Activated B cell treated with CpG ODN at 0.5 μM for 24 hours (primary cell): ENCODE measurements at places on chromosomes 5 and 9.

- no peak for DNase-seq
Measured at GRCh38 chr9:106701611-106702010, 161.4 kb upstream of the ZNF462 start.

GRCh38 chr9:9246726-9247125 lies 1366.1 kb downstream of the PTPRD start:
- DNase-seq, result no peak

DNA sequence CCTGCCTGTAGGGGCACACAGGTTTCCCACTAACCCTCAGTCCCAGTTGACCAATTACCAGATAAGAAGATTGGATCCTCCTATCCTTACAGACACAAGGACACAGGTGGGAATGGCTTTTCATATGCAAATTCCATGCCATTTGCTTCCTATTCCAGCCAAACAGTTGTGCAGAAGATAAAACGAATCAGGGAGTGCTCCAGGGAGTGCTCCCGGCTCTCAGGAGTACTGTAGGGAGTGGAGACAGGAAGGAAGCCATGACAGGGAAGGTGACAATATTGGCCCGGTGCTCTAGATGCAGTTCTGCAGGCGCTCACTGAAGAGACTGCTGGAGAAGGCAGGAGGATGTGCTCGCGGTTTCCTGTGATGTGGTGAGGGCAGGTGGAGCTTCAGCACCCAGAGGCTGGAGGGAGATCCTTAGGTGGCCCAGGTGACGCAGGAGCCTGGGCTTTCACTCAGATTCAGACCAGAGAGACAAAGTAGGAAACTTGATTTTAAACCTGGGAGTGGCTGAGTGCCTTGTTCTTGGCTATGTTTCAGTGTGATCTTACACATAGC lies 260.0 kb downstream of the AUH start:
- no peak for DNase-seq

- no peak for DNase-seq
Measured at GRCh38 chr5:61811052-61811451, 479.0 kb downstream of the ZSWIM6 start.

GRCh38 chr9:71271602-71272001 lies 150.2 kb upstream of the TRPM3 start:
- DNase-seq, result no peak

DNA sequence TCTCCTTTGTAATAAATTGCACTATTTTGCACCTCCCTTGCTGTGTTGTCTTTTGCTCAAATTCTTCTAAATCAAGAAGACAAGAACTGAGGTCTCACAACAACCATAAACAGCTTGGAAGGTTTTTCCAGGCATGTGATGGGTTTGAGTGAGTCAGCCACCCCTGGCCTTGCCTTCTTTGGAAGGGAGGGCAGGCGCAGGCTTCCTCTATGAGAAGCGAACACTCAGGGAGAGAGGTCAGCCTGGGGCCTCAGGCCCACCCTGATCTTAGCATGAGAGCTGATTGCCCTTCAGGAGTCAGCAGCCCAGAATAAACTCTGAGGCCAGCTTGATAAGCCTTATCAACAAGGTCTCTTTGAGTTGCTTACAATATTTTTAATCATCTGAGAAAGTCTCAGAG lies 31.6 kb downstream of the S1PR3 start:
- no peak for DNase-seq

DNA sequence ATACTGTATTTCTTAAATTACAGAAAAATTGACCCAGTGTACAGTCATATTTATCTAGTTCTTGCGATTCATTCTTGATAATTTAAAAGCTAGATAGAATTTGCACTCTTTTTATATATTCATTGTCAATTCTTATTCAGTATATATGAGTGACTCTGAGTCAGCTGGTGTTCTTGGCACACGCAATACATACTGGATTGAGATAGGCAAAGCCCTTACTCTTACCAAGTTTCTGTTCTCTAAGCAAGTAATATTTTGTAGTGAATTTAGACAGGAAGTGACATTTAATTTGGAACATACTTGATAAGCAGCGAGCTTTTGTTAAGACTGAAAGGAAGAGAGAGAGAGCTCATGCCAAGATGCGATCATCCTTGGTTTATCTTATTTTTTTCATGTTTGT lies 57.7 kb downstream of the GPBP1 start:
- no peak for DNase-seq

- DNase-seq, result no peak
Measured at GRCh38 chr5:60295423-60295822, 401.9 kb upstream of the PDE4D start.

- DNase-seq, result no peak
Measured at GRCh38 chr5:111676466-111676865, 80.5 kb downstream of the NREP start.

GRCh38 chr5:76790632-76791290 lies 28.1 kb upstream of the F2RL1 start:
- no peak for DNase-seq

DNA sequence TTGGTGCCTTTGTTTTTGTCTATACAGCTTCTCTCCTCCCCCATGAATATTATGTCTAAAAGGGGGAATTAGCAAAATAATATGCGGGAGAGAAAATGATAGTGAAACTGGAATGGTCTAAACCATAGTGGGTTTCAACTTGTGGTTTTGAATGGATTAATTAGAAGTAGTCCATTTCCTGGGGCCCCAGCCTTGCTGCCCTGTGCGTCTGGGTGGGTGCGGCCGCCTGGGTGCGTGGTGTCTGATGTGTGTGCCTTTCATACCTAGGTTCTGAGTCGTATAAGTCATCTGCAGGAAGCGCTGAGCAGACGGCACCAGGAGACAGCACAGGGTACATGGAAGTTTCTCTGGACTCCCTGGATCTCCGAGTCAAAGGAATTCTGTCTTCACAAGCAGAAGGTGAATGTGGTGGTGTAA lies 120.0 kb upstream of the CACNA1B start:
- DNase-seq, result peak; percentile 46

- DNase-seq, result no peak
Measured at GRCh38 chr5:57117596-57117995, 56.3 kb upstream of the GPBP1 start.

DNA sequence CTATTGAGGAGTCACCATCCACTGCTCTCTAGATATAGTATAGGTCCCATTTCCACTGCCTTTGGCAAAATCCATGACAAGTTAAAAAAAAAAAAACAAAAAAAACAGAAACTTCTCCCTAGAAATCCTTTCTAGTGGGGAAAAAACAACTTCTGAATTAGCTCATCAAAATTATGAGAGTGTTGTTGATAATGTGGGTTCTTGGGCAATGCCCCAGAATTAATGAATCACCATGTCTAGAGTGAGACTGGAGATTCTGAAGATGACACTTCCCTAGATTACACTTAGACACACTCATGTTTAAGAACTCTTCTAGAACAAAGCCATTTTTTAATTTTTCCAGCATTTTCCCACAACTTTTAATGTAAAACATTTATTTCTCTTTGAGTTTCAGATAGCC lies 728.0 kb upstream of the C9orf72 start:
- DNase-seq, result no peak

GRCh38 chr5:16600397-16600796 lies 16.4 kb downstream of the RETREG1 start:
- no peak for DNase-seq

DNA sequence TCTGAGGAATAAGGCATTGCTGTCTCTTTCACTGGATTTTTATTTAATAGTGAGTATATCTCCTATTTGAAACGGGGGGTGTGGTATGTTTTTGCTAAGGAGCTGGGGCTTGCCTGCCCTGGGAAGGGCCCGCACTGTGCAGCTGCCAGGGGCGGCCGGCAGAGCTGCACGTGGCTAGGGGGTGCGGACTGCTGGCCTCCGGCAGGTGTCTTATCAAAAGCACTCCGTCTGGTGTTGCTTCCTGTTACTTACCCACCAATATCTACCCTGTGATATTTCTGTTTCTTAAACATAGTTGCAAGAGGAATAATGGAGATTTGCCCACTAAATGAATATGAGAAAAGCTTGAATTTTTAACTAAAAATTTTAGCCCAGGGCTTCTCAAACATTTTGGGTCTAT lies 232.0 kb downstream of the IRX1 start:
- DNase-seq, result no peak

GRCh38 chr5:133257977-133258376 lies 206.2 kb downstream of the HSPA4 start:
- no peak for DNase-seq

GRCh38 chr9:99680191-99680590 lies 141.5 kb upstream of the NR4A3 start:
- no peak for DNase-seq

GRCh38 chr9:24502206-24502937 lies 43.3 kb downstream of the IZUMO3 start:
- DNase-seq, result no peak

DNA sequence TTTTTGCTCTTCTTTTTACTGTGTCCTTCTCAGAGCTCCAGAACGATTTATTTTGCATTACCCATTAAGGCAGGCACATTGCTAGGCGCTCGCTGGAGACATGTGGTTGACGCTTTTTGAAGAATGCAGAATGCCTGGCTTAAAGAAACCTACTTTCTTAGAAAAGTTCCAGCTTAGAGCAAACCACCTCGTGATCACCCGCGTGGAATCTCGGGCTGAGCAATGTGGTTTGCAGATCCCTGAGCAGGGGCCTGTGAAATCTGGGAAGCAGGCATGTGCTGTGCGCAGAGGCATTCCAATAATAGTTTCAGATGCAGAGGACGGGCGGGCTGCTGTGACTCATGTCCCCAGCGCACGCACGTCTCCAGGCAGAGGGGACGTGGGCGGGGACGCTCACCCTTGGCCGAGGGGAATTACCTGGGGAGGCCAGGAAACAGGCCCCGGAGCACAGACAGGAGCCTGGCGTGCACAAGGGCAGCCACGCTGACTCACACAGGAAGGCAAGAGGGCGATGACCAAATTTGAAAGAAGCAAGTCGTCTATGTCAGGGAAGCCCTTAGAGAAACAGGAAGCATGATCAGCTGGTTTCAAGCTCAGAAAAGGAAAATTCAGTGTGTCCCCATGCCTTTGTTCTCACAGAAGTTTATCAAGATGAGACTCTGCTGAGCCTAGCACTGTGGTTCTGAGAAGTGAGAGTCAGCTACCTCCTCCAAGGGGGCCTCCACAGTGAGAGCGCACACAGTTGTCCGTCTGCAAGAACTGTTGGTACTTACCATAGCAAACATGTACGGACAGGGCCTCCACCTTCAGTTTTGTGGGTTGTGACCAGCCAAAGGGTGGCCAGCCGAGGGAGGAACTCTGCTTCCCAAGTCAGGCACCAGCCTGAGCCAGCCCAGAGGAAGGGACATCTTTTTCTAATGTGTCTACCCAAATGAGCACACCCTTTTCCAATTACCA lies 218.6 kb downstream of the PIK3R1 start:
- peak; percentile 78 for DNase-seq

DNA sequence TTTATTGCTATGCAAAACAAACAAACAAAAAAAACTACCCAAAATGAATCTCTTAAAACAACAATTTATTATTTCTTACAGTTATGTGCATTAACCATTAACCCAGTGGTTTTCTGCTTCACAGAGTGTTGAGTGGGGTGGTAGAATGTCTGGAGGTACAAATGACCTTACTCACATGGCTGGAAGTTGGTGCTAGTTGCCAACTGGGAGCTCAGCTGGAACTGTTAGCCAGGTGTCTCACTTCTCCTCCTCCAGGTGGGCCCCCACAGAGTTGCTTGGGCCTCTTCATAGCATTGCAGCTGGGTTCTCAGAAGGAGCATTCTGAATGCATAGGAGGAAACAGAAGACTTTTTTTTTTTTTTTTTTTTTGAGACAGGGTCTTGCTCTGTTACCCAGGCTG lies 10.5 kb upstream of the B4GALT1 start:
- DNase-seq, result no peak

GRCh38 chr9:8365029-8365428 lies 565.5 kb upstream of the DMAC1 start:
- DNase-seq, result no peak

DNA sequence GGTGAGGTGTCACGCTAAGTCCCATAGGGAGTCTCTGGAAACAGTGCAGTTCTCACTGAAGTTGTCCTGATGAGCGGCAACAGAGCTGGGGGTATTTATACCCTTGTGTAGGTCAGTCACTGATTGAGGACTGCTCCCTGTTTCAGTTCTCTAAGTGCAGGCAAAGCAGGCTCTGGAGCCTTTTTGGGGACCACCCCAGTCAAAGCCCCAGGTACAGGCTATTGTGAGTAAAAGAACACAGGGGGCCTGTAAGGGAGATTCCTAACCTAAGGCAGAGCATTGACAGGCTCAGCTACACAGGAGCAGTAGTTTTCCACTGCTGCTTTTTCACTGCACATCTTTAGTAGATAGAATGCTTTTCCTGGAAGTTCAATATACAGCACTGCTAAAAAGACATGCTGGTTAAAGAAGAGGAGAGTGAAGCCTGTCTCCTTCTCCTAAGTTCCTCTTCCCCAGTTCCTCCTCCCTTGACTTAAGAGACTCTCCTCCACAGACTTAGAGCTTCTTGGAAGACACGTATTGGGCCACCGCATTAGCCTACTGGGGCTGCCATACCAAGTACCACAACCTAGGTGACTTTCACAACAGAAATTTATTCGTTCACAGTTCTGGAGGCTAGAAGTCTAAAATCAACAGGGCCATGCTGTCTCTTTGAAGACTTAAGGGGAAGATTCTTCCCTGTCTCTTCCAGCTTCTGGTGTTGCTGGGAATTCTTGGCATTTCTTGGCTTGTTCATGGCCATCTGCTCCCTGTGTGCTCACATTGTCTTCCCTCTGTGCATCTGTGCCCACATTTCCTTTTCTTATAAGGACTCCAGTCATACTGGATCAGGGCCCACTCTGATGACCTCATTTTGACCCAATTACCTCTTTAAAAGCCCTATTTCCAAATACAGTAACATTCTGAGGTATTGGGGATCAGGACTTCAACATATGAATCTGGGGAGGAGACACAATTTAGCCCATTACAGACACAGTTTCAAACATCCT lies 221.0 kb downstream of the ESM1 start:
- DNase-seq, result no peak

DNA sequence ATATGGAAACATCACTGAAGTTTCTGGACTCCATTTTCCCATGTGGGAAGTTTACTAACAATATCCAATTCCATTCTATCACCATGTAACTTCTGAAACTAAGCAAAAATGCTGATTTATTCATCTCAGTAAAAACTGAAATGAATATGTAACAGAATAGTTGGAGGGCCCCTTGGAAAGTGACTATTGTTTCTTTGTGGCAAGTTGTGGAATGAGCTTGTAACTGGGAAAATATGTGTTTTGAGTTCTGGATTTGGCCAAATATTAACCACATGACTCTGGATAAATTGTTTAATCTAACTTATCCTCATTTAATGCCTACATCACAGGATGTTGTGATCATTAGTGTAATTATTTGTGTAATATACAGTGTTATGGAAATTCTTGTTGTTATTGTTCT lies 619.3 kb downstream of the TLE4 start:
- no peak for DNase-seq

DNA sequence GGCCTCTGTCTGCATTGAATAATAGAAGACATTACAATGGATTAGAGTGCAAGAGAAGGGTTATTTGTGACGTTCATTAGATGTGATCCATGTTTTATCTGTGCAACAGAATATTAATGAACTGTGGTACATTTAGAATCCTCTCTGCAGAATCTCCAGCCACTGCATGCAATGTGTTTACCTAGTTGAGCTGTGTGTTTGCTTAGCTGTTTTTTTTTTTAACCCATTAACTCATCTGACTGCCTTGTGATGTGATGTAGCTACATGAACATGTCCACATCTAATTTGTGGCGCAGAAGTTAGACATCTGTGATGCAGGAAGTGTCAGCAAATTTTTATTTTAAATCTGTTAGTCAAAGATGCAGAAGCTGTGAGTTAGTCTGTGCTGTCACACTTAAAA lies 236.9 kb downstream of the CD180 start:
- no peak for DNase-seq

- no peak for DNase-seq
Measured at GRCh38 chr5:40605295-40605958, 74.3 kb upstream of the PTGER4 start.
